ENCODE measurements at places on chromosomes 7 and 10.

DNA sequence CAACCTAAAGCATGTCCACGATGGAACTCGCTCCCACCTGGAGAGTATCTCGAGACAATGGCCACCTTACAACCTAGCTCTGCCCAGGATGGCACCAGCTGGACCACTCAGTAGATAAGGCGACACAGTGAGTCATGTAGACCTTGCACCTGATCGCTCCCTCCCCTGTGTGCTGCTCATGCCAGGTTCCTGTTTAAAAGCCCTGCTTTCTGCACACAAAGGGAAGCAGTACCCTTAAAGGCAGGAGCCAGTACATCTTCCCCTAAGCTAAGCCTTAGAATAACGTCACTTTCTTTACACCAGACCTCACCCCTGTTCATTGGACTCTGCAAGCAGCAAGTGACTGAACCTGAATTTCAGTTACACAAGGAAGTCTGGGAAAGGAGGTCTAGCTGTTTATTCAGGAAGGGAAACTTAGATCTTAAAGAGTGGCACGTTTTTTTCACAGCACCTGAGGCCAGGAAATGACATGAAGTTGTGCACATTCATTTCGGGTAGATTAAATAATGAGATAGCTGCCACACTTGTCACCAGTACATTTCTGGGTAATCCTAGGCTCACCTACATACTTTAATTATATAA, 117.9 kb downstream of the MTPAP start:
- DNase-seq: no peak

DNA sequence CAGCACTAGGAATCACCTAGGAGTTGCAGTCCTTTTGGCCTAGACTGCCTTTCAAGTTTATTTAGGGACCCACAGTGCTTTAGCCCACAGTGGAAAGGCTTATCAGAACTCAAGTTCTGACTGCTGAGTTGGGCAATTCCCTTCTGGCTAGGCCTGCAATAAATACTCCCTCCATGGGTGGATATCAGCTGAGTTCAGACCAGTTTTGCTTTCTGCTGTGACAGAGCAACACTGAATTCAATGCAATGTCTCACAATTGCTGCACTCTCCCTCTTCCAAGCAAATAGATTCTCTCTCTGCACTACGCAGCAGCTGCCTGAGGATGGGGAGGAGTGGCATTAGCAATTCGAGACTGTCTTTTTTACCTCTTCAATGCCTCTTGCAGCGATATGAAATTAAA, 1153.3 kb downstream of the SORCS1 start:
- DNase-seq: no peak

GRCh38 chr7:88140947-88141346, 78.9 kb downstream of the SRI start:
- DNase-seq: no peak

DNA sequence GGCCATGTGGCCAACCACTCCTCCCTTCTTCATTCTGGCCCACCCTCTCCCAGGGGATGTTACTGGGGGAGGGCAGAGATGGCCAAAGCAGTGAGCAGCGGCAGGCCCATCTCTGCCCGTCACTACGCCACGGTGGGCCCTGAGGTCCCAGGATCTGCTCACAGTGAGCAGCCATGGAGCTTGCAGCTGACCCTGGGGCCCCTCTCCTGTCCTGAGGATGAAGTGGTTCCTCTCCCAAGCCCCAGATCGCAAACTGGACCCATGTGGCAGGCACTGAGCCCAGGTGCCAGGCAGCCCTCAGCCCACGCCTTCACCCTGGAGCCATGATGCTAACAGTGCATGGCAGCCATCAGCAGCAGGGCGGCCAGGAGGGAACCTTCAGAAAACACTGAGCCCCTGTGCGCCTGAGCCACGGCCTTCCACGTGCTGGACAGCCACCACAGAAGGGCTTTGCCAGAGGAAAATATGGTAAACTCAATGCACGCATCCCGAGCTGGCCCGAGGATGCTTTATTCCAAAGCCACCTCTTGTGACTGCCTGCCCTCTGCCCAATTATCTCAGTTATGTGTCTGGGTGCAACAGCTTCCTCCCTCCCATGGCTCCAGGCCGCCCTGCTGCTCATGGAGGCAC, 485.7 kb downstream of the PTPRN2 start:
- no peak for DNase-seq

DNA sequence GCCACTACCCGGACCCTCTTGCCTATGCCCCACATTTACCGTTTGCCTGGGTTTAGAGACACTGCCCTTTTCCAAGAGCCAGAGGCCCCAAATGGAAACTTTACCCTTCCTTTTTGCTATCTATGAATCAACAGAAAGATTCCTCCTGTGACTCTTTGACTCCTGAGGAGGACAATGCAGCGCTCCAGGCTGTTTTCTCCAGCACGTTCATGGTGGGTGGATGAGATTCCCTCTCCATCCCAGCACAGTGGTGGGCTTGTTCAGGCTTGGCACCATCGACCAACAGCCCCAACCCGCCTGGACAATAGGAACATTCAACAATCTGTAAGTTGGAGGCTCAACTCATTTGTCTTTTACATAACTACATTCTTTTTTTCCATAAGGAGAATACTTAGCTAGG, 55.9 kb downstream of the DLD start:
- no peak for DNase-seq

- no peak for DNase-seq
Observed at GRCh38 chr7:101968720-101969466, 151.5 kb downstream of the CUX1 start.

DNA sequence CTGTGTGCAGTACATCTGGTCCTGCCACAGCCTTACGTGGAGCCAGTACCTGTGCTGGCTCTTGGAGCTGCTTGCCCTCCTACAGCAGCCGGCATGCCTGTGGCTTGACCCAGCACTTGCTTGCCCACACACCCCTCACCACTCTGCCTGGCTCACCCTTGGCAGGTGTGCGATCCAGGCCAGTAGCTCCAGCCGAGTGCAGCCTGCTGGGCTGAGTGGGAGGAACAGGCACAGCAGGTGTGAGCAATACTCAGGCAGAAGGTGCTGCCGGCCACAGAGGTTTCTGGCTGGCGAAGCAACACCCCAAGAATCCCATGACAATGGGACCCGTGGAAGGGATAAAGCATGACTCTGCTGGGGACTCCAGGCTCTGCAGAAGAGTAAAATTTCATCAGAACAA, 173.5 kb upstream of the ADCY1 start:
- DNase-seq: no peak

- DNase-seq: no peak
Observed at GRCh38 chr7:40327873-40328272, 193.1 kb downstream of the SUGCT start.

- DNase-seq: no peak
Observed at GRCh38 chr10:513393-513792, 176.1 kb downstream of the DIP2C start.

GRCh38 chr7:129923709-129924108, 29.1 kb downstream of the UBE2H start:
- DNase-seq: no peak

DNA sequence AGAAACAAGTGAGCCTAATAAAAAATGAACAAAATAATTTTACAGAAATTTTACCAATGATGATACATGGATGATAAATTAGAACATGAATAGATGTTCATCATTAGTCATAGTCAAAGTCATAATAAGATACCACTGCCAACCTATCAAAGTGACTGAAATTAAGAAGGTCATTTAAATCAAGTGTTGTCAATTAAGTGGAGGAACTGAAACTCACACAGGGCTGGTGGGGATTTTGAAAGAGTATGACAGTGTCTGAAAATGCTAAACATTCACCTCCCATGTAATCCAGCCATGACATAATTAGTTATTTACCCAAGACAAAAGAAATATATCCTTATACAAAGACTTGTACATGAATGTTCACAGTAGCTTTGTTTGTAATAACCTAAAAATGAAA, 57.1 kb upstream of the DYNC1I1 start:
- DNase-seq: peak; percentile 19

DNA sequence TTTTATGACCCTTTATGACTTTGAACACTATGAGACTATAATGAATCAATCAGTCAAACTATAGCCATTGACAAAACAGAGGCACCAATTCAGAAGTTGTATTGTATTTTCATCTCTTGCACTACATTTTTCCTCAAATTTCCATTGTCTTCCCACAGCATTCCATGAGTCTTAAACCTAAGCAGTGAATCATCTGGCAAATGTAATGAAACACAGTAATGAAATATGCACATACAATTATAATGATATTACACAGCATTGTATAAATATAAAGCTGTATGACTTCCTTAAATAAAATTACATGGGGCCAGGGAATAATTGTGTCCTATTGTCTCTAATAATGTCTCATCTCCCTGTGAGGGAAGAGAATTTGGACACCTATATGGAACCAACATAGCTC, 45.0 kb downstream of the VWDE start:
- DNase-seq: no peak

DNA sequence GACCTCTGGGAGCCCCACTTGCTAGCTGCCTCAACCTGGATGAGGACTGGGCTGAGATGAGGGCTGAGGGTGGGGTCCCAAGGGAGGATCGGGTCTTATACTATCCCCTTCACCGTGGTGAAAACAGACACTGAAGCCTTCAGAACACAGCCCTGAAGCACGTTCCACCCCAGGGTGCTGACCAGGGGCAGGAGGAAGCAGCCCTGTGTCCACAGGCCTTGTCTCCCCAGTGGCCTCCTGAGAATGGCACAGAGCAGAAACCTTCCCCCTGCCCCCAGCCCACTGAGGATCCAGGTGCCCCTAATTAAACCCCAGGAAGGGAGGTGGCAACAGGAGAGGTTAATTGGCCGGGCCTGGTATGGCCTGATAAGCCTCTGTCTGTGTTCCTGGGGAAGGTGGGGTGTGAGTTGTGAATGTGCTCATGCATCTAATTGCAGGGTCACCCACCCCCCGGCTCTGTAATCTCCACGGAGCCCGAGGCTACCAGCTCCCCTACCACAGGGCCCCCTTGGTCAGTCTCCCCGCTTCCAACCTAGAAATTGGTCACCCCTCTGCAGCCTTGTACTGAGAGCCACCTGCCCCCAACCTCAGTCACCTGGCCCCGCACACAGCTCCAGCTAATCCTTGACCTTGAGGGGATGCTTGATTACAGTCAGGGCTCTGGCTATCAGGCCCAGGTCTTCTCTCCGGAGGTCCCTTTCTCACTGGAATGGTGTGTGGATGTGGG, 159.0 kb upstream of the UNC5B start:
- no peak for DNase-seq

DNA sequence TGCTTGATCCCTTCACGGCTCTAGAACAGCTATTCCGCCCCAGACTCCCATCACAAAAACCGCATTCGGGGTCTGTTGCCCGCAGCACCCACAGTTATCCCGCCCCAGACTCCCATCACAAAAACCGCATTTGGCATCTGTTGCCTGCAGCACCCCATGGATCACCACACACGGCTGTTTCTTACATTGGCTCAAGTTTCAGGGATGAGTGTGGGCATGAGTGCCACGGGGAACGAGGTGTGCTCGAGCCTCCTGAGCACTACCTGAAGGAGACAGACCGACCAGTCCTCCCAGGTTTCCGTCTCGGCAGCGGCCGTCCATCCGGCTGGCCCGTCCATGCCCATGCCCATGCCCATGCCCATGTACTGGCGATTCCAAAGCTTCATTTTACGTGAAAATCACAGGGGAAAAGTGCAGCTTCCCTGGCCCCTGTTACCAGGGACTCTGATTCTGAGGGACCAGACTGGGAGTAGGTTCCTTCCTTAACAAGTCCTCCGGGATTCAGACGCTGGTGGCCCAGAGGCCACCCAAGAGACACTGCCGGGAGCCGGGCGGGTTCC, 66.4 kb upstream of the INSIG1 start:
- no peak for DNase-seq

DNA sequence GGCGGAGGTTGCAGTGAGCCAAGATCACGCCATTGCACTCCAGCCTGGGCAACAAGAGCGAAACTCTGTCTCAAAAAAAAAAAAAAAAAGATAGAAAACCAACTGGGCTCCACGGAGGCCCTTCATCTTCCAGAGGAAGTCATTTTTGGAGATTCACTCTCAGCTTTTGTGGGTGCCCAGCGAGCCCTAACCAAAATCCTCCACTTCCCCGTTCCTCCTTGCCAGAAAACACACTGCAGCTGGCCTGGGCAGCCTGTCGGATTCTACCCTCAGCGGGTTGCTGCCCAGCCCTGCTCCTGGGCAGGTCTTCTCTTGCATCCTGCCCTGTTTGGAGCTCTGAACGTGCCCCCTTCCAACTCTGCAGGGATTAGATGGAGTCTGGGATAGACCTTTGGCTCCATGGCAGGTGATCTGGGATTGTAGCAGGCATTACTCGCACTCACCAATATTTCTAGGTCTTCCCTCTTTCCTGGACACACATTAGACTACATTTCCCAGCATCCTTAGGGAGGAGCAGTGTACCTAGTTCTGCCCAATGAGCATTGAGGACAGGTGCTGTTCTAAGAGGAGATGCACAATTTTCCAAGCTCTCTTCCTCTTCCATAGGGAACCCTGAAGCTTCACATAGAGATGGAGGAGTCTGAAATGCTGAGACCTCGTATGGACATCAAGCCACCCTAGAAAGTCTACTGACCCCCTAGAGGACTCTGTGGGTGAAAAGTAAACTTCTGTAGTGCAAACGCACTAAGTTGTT, 4.6 kb downstream of the GRID2IP start:
- DNase-seq: no peak

DNA sequence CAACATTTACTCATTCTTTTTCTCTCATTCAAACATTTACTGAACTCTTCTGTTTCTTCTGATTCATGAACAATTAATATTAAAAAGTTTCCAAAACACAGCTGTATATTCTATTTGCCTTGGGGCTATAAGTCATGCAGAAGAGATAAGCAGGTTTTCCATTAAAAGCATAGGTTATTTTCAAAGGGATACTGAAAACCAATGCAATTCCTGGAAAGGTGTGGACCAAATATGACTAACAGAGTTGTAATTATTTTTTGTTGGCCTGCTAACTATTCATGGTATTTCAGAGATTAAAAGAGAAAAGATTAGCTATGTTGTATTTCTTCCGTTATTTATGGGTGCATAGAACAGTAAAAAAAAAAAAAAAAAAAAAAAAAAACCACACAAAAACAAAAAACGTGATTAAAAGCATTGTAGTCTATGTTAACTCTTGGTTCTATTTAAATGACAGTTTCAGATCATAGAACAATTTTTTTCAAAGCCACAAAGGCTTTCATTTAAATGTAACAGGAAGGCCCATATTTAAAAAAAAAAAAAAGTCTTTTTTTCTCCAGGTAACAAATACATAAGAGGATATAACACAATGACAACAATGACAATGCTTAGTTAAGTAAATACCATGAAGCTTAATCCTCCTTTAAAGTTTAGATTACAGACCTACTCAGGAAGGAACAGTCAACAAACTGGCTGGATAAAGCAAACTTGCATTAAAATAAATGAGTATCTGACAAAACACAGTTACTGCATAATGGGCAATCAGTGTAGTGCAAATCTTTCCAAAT, 1042.9 kb downstream of the GATA3 start:
- no peak for DNase-seq

GRCh38 chr10:37236093-37236492, 110.7 kb downstream of the ANKRD30A start:
- no peak for DNase-seq

Measured in NAMALWA (cell line).